ENCODE measurements at places on chromosomes 16 and 17.

- DNase-seq = no peak
These were observed 179.6 kb downstream of the CBLN1 start for GRCh38 chr16:49101997-49102396.

DNA sequence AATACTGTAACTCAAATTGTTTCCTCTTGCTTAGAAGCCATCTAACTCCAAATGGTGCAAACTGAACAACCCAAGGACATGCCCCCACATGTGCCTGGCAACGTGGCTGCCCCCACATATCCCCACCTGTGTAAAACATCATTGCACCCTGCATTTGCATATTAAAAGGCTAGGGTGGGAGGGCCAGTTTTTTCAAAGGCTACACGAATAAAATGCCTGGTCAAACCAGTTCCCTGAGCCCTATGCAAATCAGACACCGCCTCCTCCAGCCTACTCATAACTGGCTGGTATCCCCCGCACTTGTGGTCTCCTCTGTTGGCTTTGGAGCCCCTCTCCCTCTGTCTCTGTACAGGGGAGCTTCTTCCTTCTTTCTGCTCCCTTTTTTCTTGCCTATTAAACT is 26.7 kb downstream of the C16orf54 start:
- no peak for DNase-seq

DNA sequence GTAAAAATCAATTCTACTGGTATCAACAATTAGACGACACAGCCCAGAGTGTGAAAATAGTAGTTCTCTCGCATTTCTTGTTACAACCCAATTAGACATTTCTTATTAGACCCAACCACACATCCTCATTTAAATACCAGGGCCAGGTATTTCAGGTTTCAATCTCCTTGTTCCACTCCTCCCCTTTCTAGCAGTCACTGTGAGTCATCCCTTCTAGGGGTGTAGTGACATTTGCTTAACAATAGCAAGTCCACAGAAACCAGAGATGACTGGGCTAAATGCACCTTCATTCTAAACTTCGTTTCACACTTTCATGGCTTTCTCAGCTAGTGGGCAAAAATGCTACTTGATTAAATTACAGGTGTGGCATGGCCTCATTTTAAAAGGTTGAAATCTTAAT is 116.9 kb upstream of the CACNG3 start:
- no peak for DNase-seq

DNA sequence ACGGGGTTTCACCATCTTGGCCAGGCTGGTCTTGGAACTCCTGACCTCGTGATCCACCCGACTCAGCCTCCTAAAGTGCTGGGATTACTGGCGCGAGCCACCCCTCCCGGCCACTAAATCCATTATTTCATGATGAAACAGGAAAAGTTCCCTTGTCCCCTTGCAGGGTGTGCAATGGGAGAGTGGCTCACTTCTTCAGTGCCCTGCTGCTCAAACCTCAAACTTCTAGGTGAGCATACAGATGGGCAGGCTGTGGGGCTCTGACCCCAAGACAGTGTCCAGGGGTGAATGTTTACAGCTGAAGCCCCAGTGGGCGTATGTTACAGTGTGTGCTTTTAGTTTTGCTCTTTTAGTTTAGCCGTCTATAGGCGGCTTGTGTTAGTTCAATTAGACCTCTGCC is 34.7 kb downstream of the GJC1 start:
- DNase-seq = no peak

- peak; percentile 93 for DNase-seq
These were observed 5.7 kb upstream of the PKMYT1 start for GRCh38 chr16:2985893-2986355.

- no peak for DNase-seq
These were observed 16.1 kb downstream of the MGRN1 start for GRCh38 chr16:4640572-4641305.

GRCh38 chr16:78750611-78751010 is 651.2 kb downstream of the WWOX start:
- no peak for DNase-seq

- DNase-seq = no peak
These were observed 6.6 kb downstream of the CD300C start for GRCh38 chr17:74539281-74539820.

DNA sequence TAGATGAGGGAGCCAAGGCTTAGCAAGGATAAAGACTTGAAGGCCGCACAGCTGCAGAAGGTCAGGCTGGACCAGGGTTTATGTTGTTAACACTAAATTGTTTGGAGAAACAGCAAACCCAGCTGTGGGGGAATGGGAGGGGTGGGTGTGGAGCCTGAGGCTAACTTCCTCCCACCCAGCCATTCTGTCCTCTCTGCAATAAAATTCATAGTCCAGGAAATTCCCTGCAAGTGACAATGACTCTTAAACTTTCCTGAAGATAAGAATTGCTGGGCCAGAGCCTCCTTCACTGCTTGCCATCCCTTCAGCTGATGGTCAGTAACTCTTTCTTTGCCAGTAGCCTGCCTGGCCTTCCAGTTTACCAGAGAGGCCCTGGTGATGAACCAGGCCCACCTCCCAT is 19.4 kb upstream of the ATP5MC1 start:
- no peak for DNase-seq

GRCh38 chr16:66714654-66715307 is 18.2 kb upstream of the CMTM4 start:
- DNase-seq = peak; percentile 83

DNA sequence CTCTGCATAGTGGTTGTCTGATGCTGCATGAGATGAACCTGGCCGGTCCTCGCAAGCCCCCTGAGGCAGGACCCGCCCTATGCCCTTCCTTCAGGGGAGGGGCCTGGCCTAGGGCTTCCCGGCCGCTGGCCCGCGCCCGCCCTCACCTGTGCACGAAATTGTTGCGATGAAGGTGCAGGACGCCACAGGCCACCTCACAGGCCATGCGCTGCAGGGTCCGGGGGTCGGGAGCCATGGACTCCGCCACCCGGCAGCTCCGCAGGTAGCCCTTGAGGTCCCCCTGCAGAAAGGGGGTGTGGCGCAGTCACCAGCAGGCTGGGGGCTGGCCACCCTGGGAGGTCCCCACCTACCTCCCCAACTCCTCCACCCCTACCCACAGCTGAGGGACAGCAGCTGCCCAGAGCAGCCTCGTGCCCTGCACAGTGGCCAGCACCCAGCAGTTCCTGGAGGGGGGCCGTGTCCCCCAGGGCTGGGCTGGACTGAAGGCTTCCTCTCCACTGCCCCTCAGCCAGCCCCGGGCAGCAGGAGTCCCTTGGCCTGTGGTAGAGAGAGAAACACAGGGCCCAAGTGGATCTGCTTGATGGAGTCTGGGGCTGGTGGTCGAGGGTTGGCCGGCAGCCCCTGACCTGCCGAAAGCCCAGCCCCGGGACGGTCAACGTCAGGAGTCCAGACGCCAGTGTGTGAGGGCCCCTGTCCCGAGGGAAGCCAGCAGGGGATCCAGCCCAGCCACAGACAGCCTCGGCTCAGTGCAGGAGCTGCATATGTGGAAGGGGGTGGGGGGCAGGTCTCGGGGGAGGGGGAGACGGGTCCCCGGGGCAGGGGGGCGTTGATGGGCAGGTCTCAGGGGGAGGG is 38.8 kb upstream of the PVALEF start:
- DNase-seq = no peak

DNA sequence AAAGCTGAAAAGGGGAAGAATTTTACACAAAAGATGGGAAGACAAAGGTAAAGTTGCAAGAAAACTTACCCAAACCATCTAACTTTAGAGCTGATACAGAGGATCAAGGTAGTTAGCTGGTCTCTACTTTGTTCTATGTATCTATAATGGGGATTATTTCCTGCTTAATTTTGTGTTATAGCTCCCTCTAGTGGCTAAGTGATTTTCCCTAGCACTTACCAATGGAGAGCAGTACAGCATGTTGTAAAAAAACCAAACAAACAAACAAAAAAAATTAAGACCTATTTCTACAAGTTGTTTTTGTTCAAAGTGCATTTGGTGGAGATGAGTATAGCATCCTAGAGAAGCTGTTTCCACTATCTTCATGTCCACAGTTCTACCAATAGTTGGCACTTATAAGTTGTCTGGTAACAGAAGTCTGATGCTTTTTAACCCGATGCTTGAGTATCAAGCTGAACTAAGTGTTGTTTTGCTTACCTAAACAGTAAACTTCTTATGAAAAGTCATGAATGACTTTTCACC is 7.5 kb downstream of the SRSF1 start:
- peak; percentile 31 for DNase-seq

DNA sequence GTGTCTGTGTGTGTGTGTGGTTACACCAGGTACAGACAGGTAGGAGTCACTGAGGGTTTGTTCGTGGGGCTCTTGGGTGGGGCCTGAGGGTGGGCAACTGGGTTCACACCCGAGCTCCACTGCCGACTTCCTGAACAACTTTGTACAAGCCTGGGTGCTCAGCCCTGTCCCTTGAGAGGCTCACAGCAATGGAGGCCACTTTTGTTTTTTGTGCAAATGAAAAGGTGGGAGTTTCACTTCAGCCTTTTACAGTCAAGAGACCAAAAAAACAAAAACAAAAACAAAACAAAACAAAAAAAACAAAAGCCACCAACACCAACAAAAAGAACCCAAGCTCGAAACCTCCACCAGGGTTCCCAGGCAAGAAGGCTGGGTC is 2.4 kb downstream of the RHBDF2 start:
- DNase-seq = no peak

GRCh38 chr17:35889241-35889640 is 9.1 kb upstream of the CCL5 start:
- DNase-seq = no peak

GRCh38 chr17:36117505-36118382 is 14.1 kb downstream of the CCL4 start:
- DNase-seq = no peak

- DNase-seq = no peak
These were observed 16.1 kb downstream of the G6PC3 start for GRCh38 chr17:44086364-44087311.

GRCh38 chr16:4212211-4212933 is 29.5 kb downstream of the SRL start:
- DNase-seq = no peak

- no peak for DNase-seq
These were observed 5.9 kb downstream of the RETREG3 start for GRCh38 chr17:42603318-42603717.

DNA sequence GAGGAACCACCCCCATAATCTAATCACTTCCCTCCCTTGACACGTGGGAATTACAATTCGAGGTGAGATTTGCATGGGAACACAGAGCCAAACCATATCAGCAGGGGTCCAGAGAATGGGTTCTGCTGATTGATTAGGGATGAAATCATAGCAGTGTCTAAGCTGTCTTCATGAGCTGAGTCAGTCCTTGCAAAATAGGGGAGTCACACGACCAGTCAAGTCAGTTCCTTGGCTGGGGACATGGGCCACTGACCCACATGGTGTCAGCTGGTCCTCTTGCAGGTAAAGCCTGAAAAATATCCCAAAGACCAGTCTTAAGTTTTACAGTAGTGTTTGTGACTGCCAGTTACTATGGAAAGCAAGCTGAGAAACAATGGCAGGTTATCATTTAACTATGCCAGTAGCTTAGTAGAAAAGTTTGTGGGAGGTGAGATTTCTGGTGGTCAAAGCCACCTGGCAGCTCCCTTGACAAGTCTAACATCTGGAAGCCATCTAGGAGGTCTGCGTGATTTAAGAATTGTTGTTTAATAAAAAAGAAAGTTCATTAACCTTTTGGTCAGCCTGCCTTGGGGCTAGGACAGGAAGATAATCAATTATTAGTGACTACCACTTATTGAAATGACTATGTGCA is 15.7 kb upstream of the ATF7IP2 start:
- DNase-seq = no peak

GRCh38 chr17:61461586-61461966 is 9.4 kb downstream of the TBX4 start:
- no peak for DNase-seq

DNA sequence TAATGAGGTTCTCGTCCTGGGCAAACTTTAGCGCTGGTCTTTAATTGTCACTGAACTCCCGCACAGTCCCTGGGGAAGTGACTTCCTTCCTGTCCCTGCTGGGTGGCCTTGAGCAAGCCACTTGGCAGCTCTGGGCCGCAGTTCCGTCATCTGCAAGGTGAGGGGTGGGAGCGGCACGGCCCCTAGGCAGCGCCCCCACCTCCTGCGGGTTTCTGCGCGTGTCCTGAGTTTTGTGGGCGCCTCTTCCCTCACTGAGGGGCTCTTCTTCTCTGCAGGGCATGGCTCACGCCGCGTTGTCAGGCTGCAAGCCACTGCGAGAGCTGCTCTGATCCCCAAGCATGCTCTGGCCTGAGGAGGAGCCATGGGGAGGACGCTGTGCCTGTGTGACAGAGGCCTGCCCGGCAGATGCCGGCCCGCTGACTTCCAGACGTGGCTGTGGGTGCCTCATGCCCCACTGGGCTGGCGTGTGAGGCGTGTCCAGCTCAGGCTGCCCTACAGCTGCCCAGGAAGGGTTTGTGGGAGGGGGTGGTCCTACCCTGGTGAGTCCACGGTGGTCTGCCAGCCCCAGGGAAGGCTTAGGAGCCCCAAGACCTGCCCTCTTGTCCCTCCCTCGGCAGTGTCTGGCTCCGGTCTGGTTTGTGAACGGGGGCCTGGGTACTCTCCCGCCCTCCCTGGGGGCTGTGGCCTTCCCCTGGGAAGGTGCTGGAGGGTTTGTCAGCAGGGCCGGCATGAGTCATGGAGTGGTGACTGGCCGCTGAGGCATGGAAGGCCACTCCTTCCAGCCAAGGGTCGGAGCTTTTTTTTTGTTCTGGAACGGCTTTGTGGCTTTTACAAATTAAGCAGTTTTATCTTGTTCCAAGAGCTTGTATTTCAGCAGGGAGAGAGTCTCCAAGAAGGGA is 182.0 kb downstream of the SEC14L1 start:
- no peak for DNase-seq

DNA sequence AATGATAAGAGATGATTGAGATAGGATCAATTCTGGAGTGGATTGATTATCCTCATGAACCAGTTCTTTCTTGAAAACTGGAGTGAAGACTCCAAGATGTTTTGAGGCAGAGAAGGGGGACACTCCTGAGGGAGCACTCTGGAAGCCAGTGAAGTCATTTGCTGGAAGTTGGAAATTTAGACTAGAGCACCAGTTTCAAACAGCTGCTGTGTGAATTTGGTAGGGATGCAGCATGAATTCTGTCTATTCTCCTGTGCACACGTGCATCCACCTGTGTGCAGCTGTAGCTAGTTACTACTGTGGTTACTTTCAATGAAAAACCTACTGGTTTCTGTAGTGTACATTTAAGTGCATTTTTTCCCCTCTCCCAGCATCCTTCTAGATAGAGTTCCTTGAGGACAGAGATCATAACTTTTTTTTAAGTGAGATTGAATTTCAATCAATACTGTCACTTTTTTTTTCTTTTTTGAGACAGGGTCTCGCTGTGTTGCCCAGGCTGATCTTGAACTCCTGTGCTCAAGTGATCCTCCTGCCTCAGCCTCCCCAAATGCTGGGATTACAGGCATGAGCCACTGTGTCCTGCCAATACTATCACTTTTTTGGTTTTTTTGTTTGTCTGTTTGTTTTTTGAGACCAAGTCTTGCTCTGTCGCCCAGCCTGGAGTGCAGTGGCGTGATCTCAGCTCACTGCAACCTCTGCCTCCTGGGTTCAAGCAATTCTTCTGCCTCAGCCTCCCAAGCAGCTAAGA is 65.9 kb downstream of the TUBD1 start:
- DNase-seq = no peak
